T-helper 17 cell (primary cell): ENCODE measurements at places on chromosomes 6 and 20.

GRCh38 chr20:38804221-38804620 lies 1.3 kb upstream of the PPP1R16B start:
- no peak for DNase-seq

DNA sequence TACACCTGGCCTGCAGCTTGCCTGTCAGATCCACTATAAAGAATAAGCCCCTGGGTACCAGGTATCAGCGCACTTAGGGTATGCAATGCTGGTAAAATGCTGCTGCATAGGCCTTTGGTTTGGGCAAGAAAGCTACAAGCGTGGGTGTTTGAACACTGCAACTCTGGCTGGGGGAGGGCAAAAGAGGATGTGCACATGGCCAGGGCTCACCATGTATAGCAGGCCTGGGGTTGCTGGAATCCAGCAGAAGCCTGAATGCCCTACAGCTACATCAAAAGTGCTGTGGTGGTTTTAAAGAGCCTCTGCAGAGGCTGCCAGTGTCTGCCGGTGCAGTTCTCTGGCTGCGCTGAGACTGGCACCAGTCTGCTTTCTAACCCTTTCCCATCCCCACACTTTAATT lies 51.7 kb downstream of the UQCC1 start:
- no peak for DNase-seq

DNA sequence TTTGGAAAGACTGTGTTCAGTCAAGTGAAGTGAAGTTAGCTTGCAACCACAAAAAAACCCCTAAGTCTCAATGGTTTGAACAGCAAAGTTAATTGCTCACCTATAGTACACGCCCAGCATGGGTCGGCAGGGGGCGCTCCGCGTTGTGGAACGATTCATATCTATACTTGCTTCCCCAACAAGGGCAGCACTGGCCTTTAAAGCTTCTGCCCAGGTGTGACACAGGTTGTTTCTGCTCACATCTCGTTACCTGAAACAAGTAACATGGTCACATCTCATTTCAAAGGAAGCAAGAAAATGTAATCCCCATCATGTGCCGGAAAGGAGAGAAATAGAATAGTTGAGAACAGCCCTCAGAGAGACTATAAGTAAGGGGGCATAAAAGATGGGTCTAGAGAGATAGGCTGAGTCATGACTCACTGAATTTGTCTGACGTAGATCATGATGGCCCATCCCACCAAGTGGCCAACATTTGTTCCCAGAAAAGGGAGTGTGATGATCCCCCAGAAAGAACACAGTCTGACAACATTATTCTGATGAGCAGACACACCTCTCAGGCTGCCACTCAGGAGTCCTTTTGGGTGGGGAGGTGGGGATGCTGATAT lies 29.0 kb downstream of the HNF4A start:
- DNase-seq: peak; percentile 73

DNA sequence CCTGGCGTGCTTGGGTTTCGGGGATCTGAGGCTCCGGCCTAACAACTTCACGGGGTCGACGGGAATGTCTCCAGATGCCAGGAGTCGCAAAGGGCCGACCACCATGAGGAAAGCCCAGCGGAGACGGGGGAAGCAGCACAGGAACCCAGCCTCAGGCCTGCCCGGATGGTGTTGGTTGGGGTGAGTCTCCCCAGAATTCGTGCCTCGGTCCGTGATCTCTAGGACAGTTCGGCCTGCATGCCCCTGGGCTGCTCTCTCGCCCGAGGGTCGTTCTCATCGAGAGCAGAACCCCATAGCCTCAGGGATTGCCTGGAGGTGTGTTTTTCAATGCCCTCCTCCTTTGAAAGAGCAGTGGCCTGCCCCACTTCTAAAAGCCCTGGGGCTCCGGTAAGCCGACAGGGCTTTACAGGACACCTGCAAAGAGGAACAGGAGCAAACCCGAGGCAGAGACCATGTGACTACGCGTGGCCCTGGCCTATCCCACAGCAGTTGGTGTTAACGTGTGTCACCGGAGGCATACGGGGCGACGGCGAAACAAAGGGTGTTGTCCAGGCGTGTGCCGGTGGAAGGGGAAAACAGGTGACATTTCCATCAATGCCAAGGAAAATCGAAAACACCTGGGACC lies 973.1 kb upstream of the DEFB115 start:
- no peak for DNase-seq

- DNase-seq: no peak
Observed at GRCh38 chr6:47716207-47716606, 17.8 kb downstream of the ADGRF4 start.

DNA sequence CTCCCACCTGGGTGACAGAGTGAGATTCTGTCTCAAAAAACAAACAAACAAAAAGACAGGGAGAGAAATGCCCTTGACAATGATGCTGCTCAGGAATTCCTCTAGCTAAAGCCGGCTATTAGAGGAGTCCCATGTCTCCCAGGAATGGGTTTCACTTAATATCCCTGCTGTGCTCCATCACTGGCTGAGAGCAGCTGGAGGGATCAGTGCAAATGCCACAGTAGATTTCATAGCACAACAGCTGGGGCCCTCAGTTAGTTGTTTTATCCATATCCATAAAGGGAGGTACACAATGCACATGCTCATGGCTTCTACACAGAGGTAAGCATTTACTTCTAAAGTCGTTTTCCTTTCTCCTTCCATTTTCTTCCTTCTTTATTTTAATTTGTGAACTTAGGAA lies 742.0 kb upstream of the POU3F2 start:
- no peak for DNase-seq

GRCh38 chr20:17961587-17961940 lies 7.0 kb downstream of the SNX5 start:
- DNase-seq: no peak

GRCh38 chr6:102485480-102485879 lies 1092.0 kb downstream of the GRIK2 start:
- no peak for DNase-seq

DNA sequence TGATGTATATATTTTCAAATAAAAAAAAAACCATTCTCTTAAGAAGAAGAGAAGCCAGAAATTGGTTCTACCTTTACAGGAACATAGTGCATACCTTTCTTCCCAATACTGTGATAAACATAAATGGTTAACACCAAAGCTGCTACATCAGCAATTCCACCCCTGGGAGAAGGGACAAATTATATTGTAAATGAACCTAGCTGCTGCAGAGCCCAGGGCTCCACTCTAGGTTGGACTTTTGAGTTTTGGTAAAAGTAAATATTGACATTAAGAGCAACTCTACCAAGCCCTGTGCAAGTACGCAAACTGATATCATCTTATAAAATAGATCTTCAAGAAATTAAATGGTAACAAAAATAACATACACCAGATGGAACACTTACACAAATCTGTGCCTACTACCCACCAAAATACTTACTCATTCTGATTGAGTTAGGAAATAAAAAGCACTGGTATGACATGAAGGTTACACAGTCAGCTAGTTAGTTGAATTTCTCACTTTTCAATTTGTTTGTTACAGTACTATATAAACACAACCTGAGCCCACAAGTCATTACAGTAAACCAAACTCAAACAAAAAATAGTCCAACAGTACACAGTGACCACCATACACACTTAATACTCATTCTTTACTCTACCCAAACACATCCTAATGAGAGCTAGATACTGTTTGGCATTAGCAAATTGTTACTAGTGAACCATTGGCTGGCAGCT lies 223.3 kb upstream of the HEY2 start:
- no peak for DNase-seq

GRCh38 chr6:106287215-106287614 lies 38.3 kb downstream of the ATG5 start:
- no peak for DNase-seq

DNA sequence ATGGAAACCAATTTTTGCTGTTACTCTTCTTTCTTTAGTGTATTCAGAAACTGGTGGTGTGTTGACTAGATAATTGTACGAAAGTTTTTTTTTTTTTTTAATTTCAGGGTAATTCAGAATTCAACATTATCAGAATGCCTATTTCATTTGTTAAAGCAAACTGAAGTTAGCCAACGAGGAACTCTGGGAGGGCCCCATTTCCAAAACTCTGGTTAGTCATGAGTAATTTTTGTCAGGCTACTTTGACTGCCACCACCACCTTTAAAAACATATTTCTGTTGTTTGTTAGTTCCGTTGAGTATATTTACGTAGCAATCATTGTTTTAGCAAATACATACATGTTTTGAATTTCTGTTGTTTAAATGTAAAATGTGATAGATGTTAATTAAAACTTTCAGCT lies 763 bp downstream of the ZKSCAN8 start:
- DNase-seq: no peak

DNA sequence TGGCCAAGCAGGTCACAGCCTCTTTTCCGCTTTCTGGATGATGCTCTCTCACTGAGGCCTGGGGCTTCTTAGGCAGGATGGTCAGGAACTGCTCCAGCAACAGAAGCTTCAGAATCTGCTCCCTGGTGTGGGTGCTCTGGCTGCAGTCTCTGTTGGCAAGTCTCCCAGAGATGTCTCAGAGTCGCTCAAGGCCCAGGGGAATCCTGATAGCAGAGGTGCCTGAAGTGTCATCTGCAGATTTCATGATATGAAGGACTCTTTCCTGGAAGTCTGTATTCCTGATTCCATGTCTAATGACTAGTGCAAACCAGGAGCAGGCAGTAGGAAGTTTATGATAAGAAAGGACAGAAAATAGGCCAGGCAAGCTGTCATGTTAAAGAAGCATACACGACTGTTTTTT lies 20.3 kb downstream of the ZSCAN31 start:
- DNase-seq: no peak

DNA sequence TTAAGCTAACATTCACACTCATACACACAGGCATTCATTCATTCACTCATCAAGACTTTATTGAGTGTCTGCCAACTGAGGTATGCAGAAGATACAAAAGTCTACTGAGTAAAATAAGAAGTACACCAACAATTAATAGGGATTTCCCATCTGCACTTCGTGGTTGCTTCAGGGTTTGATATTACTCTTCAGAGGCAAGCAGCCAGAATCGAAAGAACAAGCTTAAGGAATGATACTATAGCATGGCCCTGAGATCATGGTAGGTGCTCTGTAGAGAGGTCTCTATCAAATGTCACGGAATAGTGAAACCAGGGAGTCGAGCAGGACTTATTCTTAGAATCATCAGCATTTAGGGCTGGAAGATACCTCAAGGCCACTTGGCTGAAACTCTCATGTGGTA lies 135.4 kb downstream of the NRN1 start:
- no peak for DNase-seq

DNA sequence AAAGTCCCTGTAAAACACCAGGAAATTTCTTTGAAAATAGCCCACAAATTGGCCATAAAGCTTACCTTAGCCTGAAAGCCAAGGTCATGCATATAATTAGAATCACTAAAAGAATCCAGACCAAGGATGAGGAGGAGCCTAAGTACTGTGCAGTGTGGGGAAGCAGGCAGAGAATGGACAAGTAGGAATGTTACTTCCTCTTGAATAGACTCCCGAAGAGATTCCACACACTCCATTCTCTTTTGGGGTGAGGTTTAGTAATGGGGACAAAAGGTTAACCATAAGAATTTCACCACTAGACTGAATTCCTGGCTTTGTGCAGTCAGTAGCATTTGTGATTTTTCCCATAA lies 27.5 kb upstream of the MARCKS start:
- DNase-seq: no peak

DNA sequence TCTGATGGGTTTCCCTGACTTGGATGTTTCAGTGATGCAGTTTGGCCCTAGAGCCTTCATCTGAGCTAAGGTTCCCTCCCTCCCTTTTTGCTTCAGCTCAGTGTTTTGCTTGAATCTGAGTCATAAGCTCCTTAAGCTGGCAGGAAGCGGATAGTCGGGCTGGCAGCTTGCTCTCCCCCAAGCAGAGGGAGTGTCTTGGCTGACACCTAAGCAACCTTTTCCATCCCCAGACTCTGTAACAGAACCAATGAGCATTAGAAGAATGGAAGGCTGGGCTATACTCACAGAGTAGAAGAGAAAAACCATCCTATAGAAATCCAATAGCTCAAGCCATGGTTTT lies 98.3 kb downstream of the HAO1 start:
- DNase-seq: no peak

GRCh38 chr6:48135323-48136084 lies 24.5 kb upstream of the PTCHD4 start:
- no peak for DNase-seq

- DNase-seq: no peak
Observed at GRCh38 chr6:101762851-101763250, 369.3 kb downstream of the GRIK2 start.

DNA sequence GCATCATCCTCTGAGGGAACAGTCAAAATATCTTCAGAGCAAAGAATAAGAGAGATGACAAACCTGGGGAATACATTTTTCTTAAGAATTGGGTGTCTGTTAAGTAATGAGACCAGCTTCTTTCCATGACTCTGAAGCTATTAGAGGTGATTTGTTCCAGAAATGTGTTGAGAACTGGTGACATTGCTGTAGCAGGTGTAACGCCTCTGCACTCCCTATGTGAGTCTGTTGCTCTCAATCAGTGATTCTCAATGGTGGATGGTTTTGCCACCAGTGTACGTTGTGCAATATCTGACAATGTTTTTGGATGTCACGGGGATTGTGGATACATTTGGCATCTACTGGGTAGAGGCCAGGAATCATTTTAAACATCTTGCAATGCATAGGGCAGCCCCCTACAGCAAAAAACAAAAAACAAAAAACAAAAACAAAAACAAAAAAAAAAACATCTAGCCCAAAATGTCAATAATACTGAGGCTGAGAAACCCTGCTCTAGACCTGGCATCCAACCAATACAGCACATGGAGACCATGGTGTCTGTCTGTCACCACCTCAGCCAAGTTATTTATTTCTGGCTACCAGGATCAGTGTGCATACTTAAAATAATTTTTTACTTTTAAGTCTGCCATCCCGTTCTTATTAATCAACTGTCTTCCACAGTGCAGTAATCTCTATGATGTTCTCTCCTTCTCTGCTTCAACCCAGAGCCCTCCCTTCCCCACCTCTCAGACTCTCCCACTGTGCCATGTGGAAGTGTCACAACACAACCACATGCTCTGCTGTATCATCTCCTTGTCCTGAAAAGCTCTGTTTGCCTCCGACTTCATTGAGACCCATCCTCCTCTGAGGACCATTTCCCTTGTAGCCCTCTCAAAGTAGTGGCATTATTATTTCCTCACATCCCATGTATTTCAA lies 43.7 kb downstream of the KLHL32 start:
- no peak for DNase-seq

- no peak for DNase-seq
Observed at GRCh38 chr6:101879782-101880181, 486.3 kb downstream of the GRIK2 start.

GRCh38 chr20:31603822-31604566 lies 1.1 kb upstream of the ID1 start:
- peak; percentile 71 for DNase-seq

GRCh38 chr6:109738667-109739066 lies 47.6 kb downstream of the FIG4 start:
- no peak for DNase-seq

GRCh38 chr6:123898665-123899064 lies 95.0 kb downstream of the NKAIN2 start:
- no peak for DNase-seq

DNA sequence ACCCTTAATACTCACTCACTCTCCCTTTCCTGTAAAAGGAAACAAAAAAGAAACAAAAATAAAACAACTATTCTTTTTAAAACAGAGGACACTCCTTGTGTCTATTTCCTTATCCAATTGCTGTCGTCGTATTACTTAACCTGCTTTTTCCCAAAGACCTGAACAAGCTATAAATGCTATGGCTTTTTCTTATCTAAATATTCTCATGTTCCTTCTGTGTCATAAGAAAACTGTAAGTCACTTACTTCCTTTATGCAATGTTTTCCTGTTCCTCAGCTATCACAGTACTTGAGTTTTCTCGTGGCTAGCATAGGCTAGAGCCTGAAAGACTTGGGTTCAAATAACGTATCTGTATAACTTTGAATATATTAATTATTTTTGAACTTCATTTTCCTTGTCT lies 99.2 kb downstream of the IRAK1BP1 start:
- no peak for DNase-seq
